CD4-positive, alpha-beta T cell treated with Interleukin-2 at 100 ng/mL for 4 hours (primary cell): ENCODE measurements at places on chromosomes 4 and X.

- no peak for DNase-seq
Measured at GRCh38 chr4:158410272-158410671, 111.4 kb upstream of the RXFP1 start.

DNA sequence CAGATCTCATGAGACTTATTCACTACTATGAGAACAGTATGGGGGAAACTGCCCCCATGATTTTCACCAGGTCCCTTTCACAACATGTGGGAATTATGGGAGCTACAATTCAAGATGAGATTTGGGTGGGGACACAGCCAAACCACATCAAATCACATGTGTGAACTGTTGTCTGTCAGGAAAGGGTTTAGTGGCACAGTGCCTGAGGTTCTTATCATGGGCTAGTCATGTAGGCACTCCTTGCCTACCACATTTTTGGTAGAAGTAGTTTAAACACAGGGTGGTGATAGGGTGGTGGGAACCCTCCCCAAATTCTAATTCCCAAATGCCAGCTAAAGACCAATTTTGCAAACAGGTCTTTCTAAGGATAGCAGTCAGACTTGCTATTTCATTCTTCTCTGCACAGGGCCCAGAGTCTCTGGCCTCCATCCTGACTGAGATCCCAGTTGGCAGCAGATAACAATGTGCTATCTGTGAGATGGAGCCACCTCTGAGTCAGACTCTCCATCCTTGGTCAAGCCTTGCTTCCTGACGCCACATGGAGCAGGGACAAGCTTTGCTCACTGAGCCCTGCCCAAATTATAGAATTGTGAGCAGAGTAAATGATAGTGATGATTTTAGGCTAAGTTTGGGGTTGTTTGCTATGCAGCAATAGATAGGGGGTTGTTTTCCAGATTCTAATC is 33.5 kb upstream of the SETD7 start:
- no peak for DNase-seq

DNA sequence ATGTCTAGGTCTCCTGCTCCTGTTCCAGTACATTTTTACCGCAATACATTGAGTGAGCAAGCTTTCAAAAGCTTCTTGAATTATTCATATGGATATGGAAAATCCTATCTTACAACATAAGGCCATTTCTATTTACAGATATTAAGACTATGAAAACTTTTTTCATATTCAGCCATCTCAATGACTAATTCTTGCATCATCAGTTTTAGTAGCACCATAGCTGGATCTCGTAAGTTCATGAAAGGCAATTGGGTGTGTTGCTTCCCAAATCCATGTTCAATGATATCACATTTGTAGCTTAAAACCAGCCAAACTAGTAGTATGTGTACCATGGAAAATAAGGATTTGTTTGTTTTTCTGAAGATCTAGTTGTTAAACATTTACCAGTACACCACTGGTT is 118.3 kb upstream of the GABRA2 start:
- DNase-seq = no peak

- DNase-seq = no peak
Measured at GRCh38 chr4:87445964-87446363, 23.6 kb downstream of the NUDT9 start.

DNA sequence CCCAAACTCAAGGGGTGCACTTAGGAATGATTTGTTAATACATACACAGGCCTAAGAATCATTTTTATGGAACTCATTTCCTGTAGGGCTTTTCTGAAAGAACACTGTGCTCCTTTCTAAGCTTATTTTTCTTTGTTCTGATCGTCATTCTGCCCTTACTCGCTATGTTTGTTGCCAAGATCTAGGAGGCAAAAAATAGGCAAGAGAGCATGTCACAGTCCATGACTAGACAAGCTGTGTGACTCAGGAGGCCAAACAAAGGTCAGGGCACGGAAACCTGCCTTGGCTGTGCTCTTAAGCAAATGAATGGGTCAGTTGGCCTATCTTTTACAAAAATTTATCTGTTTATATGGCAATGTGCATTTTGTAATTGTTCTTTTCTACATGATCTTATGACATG is 42.5 kb upstream of the C1GALT1C1 start:
- DNase-seq = no peak

GRCh38 chr4:156322592-156322991 is 368.9 kb upstream of the CTSO start:
- DNase-seq = no peak
